ENCODE measurements at places on chromosomes 11 and 22.

- no peak for DNase-seq
These were observed 33.0 kb downstream of the CHID1 start for GRCh38 chr11:877565-877964.

GRCh38 chr22:30869667-30870395 is 98.7 kb downstream of the MORC2 start:
- DNase-seq: no peak

DNA sequence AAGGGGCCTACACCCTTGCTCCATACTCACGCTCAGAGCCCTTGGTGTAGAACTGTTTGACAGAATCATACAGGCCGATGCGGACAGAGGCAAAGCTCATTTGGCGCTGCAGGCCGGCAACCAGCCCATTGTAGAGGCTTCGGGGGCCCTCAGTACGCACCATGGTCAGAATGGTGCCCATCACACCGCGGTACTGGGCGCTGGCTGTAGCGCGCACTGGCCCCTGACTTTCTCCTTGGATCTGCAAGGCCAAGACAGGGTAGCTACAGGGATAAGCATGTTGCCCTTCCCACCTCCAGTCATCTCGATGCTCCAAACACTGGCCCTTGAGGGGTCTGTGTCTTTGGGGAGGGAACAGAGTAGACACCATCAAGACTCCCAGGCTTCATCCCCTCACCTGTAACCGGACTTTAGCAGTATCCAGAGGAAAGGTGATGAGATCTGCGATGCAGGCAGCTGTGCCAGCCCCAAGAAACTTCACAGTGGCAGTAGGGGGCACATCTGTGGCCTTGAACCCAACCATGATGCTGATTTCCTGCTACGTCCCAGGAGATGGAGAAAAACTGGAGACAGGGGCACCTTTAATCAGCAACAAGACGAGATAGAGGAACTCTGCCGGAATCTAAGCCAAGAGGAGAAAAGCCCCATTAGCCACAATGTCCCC is 4.7 kb downstream of the UCP2 start:
- no peak for DNase-seq

DNA sequence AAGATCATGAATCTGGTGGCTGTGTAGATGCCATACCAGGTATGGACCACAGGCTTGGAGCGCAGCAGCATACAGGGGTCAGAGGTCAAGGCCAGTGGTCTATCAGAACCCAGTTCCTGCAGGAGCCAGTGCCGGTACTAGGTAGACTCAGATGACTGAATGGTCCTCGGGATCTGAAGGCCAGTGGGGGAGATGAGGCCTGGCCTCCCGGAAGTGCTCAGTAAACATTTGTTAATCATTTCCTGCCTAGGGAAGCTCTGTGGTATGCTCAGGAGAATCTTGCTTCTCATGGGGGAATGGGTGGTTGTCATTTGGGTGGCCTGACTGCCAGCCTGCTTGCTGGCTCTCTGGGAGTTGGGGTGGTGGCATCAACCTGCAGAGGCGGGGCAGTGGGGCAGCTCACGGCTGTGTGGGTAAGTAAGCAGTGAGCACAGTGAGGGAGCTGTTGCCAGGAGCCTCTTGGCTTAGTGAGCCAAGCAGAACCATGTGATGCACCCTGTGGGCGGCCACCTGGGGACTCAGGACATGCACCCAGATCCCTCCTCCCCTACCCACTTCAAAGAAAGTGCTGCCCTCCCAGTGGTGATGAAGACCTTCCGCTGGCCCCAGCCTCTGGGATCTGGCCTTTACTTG is 33.0 kb downstream of the PTPRJ start:
- no peak for DNase-seq

DNA sequence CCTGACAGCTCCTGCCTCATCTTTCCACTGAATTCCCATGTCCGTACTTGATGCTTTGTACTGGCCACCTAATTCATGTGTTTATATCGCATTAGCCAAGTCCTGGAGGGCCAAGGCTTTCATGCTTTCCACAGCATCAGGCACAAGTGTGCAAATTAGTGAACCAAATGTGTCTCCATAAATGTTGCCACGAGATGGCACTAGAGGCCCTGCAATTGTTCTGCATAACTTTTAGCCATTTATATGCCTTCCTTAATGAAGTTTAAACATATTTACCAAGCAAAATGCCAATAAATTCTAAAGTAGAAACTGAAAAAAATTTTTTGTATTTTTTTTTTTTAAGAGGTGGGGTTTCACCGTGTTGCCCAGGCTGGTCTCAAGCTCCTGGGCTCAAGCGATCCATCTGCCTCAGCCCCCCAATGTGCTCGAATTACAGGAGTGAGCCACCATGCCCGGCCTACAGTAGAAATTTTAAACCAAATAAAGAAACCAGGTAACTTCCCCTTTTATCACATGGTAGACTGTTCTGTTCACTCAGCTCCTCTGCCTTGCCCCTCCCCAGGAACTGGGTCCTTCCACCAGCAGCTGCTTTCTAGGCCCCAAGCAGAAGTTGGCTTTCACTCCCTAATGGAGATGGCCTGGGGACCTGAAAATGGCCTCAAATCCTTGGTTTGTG is 20.8 kb upstream of the IL18BP start:
- peak; percentile 31 for DNase-seq

DNA sequence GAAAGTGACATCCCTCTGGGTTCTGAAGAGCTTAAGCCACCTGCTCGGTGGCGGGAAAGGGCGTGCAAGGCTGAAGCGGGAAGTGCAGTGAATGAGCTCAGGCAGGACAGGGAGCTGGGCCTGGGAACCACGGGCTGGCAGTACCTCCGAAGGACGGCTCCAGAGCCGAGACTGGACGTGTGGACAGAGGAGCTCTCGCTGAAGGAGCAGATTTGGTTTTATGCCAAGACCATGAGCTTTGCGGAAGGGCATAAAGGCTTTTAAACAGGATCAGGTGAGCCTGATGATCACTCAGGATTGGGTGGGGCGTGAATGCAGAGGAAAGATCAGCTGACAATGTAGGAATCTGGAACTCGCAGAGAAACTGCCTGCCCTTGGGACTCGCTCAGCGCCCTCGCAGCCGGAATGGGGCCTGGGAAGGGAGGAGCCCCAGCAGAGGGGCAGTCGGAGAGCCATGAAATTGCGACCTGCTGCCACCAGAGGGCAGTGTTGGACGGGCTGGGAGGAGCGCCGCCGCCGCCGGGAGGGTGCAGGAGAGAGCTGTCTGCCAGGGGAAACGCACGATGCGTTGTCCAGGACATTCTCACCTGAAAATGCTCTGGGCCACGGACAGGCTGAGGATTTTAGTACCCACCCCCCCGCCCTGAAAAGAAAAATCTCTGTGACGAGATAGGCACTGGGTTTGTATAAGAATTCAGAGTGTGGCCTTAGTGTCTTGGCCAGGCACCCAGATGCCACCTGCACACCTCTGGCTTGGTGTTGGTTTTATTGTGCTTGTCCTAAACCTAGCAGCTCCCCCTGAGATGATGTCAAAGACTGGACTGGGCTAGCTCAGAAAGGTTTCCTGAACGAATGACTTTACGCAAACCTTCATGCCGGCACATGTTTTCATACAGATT is 324.4 kb downstream of the NTM start:
- peak; percentile 63 for DNase-seq

- no peak for DNase-seq
These were observed 295.9 kb upstream of the NCAM1 start for GRCh38 chr11:112665291-112665690.

- DNase-seq: no peak
These were observed 16.0 kb downstream of the FZD4 start for GRCh38 chr11:86938900-86939880.

DNA sequence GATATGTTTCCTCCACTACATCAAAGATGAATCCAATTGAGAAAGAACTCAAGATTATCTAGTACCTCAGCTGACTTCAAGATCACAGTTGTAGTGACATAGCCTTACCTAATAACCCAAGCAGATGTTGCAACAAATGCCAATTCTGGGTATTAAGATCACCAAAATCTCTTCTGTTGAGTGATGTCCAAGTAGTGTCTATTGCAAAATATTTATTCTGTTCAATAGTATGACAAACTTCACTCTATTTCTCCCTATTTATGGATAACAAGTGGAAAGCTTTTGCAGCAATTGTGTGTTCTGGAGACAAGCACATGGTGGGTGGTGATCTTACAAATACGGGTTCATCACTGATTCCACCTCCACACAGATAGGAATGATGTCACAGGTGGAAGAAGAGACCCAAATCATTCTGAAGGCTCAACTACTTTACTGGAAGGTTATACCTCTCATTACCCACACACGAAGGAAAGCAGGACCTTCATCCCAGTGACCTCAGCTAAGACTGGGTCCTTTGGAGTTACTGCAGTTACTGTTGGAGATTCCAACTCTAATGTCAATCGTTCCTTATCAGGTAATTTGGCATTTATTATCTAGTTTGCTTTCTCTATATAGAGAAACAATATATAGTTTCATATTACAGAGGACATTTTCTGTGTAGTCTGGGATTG is 72.0 kb downstream of the CD44 start:
- no peak for DNase-seq

DNA sequence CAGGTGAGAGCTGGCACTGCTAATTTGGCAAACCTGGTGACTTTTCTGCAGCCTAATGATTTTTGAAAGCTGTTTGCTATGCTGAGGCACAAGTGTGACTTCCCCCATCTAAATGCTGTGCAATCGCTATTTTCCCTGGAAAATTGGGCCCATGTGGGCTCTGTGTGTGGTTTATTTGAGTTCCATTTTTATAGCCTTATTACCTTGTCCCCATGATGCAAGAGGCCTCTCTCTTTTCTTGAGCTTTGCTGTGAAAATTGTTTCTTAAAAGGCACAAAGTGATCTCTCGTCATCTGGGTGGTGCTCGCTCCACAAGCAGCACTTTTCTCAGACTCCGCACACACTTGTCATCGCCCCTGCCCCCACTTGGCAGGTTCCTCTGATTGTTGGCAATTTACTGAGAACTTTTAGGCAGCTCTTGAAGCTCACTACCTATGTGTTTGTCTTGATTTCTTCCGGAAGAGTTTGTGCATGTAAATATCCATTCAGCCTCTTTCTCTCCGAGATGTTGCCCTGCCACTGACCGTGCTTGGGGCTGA is 24.9 kb downstream of the BMAL1 start:
- DNase-seq: no peak

- no peak for DNase-seq
These were observed 493.3 kb downstream of the BRD1 start for GRCh38 chr22:49334449-49334789.

DNA sequence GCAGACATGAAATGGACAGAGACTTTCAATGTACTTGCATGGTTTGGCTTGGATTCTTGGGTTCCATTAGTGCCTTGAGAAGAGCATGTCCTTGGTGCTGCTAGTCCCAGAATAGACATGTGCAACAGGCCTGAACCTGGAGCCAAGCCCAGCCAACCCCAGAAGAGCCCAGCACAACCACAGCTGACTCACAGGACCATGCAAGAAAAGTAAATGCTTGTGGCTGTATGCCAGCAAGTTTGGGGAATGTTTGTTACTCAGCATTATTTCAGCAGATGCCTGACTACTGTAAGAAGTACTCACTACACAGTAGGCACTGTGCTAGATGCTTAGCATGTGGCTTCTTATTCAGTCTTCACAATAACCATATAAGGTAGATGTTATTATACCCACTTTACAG is 39.2 kb upstream of the HMGXB4 start:
- DNase-seq: no peak

DNA sequence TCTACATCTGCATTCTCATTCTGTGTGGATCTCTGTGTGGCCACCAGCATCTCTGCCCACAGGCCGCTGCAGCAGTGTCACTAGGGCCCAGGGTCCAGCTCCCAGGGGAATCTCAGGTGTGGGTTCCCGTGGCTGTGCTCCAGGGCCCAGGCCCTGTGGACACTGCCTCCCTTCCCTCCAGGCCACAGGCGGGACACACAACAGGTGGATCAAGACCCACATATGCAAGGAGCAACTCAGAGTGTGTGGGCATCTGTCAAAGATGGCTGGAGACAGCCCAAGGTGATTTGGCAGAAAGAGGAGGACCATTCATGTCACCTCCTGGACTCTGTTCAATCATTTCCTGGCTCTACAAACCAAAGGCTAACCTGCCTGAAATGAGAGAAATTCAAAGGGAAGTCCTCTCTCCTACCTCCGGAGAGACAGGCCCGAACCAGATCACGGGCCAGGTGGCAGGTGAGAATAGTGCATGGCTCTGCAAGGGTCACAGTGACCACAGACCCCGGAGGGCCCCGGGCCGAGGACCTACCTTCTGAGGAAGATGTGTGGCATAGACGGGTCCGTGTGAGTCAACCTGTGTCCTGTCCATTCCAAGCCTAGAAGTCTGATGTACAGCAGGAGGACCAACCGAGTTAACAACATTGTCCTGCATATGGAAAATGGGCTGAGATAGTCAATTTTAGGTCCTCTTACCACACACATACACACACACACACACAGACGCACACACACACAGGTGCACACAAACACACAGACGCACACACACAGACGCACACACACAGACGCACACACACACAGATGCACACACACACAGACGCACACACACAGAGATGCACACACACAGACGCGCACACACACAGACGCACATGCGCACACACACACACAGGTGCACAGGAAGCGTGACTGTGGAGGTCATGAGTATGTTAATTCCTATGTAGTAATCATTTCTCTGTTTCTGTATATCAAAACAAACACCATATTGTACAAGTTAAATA is 1068.5 kb downstream of the BRD1 start:
- DNase-seq: no peak

GRCh38 chr11:10314199-10315072 is 9.6 kb downstream of the ADM start:
- no peak for DNase-seq

- no peak for DNase-seq
These were observed 991 bp upstream of the OSM start for GRCh38 chr22:30267382-30268302.

DNA sequence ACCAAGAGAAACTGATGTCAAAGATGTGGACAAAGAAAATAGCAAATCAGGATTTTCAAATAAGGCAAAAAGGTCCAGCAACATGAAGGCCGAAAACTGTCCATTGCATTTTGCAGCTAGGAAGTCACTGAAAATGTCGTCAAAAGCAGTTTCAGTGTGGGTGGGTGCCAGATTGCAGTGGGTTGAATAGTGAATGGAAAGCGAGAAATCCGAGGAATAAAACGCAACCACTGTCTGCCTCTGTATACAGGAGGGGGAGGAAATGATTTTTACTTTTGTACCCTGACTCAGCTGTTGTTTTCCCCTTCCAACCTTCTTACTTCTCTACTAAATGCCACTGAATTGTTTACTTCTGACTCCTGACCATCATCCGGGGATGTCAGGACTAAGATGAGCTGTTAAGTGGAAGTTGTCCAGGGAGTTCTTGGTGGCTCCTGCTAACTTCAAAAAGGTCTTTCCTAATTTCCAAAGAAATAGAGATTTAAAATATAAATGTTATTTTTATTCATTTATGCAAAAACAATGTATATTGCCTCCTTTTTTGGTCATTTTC is 64.9 kb upstream of the BIRC3 start:
- DNase-seq: no peak

GRCh38 chr22:45704648-45705047 is 33.0 kb downstream of the ATXN10 start:
- no peak for DNase-seq
